ENCODE measurements at places on chromosomes 16 and 17. TPM values are rescaled to one million over a fixed set of nuclear protein-coding genes. Genes with fewer than 3 reads are reported as not detected.

- H3K4me3 ChIP-seq = no peak overlapping the region
- no peak for DNase-seq
- H3K27ac ChIP-seq = no peak overlapping the region
- peaks cover 4% of the 10 kb centered on the region for H3K36me3 ChIP-seq
These were observed 24.4 kb downstream of the UBE2O start for GRCh38 chr17:76428511-76428910.

DNA sequence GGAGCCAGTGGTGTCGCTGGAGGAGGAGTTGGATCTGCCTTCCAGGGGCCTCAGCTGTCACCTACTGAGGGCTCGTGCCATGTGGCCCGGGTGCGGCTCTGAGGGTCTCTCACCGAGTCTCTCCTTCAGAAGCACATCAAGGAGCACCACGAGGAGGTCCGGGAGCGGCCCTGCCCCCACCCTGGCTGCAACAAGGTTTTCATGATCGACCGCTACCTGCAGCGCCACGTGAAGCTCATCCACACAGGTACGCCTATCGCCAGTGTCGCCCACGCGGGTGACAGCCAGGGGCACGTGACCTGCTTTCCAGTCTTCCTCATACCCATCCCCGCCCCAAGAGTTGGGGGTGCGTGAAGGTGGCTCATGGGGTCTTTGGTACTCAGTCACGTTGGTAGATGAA is 12.5 kb downstream of the ZNF276 start:
- H3K36me3 ChIP-seq = peaks cover 50% of the 10 kb centered on the region
- no peak overlapping the region for H3K27ac ChIP-seq
- DNase-seq = no peak
- no peak overlapping the region for H3K4me3 ChIP-seq
- peaks cover 21% of the 10 kb centered on the region for H3K4me1 ChIP-seq

- H3K27ac ChIP-seq = peak overlapping the region; percentile 22
- DNase-seq = no peak
- peak overlapping the region; percentile 90 for H3K4me3 ChIP-seq
These were observed 1.5 kb downstream of the IST1 start for GRCh38 chr16:71896764-71897368.

- peaks cover 4% of the 10 kb centered on the region for H3K4me1 ChIP-seq
- H3K27me3 ChIP-seq = peaks cover 6% of the 10 kb centered on the region
These were observed 11.4 kb downstream of the CHST4 start for GRCh38 chr16:71537643-71538042.

DNA sequence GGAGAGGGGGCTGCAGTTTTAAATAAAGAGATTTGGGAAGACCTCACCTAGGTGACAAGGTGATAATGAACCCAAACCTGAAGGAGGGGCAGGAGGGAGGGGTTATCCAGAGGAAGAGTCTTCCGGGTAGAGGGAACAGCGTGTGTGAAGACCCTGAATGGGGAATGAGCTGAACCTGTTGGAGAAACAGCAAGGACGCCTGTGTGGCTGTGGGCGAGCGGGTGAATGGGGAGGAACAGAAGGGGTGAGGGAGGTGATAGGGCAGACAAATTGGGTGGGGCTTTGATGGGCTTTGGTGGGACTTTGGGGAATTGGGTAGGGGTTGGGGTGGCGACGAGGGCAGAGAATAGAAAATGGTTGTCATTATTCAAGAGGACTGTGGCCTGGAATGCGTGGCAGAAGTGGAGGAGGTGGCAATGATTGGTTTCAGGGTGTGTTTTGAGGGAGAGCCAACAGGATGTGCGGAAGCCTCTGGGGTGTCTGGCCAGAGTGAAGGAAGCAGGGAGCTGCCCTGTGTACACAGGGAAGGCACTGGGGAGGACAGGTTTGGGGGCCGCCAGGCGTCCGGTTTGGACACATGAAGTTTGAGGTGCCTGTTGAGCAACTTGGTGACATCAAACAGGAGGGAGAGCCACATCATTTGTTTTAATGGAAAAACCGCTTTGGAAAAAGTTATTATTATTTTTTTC is 48.7 kb downstream of the NKD1 start:
- no peaks in the 10 kb centered on the region for H3K4me1 ChIP-seq
- H3K27ac ChIP-seq = no peak overlapping the region
- no peaks in the 10 kb centered on the region for H3K36me3 ChIP-seq
- no peak for DNase-seq
- H3K27me3 ChIP-seq = no peaks in the 10 kb centered on the region

GRCh38 chr17:30336369-30337171 is 2.7 kb upstream of the TMIGD1 start:
- no peak overlapping the region for H3K27ac ChIP-seq
- peak; percentile 47 for DNase-seq
- H3K27me3 ChIP-seq = peaks cover 3% of the 10 kb centered on the region
- peaks cover 42% of the 10 kb centered on the region for H3K4me1 ChIP-seq

DNA sequence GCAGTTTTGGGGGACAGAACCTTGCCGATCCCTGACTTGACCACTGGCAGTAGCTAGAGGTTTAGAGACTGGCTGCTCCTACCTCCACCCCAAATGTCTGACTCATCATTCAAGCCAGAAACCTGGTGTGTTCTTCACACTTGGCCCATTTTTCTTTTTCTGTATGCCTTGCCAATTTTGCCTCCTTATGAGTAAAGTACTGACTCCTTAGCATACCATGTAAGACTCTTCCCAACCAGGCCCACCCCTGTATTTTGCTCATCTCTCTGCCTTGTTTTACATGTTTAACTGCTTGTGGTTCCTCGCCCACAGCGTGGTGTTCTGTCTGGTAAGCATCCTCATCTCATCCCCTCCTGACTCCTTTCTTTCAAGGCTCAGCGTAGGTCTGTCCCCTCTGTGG is 37.9 kb downstream of the NUP88 start:
- no peaks in the 10 kb centered on the region for H3K4me1 ChIP-seq
- H3K27me3 ChIP-seq = no peaks in the 10 kb centered on the region
- H3K27ac ChIP-seq = peak overlapping the region; percentile 31
- H3K4me3 ChIP-seq = no peak overlapping the region
- DNase-seq = no peak

- no peaks in the 10 kb centered on the region for H3K36me3 ChIP-seq
- H3K27ac ChIP-seq = no peak overlapping the region
- peaks cover 18% of the 10 kb centered on the region for H3K27me3 ChIP-seq
These were observed 49.8 kb upstream of the XYLT1 start for GRCh38 chr16:17520561-17520960.

DNA sequence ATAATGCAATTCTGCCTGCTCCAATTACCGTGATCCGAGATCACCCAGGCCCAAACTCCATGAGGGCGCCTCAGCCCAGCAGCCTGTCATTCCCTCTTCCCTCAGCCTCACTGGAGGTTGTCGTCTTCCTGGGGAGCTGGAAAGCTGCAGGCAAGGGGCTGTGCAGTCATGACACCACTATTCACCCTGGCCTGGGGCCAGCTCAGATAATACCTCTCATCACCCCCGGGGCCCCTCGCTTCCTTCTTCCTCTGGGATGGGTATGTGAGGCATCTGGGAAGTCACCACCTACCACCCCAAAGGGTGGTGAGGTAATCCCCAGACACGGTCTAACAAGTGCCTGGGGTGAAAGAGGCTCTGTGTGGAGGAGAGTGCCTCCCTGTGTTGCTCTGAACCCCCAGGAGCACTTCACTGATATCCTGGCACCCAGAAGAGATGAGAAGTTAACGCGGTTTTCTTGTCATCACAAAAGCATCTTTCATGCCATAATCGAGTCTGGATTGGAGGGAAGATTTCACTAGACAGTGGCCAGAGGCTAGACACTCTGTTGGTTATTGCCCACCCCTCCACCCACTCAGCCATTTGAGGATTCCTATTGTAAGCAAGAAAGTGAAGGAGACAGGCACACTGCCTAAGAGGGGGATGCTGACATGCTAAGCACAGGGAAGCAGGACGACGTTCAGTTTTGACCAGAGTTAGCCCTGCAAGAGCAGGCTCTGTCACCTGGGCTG is 18.4 kb downstream of the CFAP20 start:
- H3K27ac ChIP-seq = no peak overlapping the region
- H3K4me3 ChIP-seq = no peak overlapping the region
- peaks cover 19% of the 10 kb centered on the region for H3K36me3 ChIP-seq
- H3K4me1 ChIP-seq = peaks cover 2% of the 10 kb centered on the region

DNA sequence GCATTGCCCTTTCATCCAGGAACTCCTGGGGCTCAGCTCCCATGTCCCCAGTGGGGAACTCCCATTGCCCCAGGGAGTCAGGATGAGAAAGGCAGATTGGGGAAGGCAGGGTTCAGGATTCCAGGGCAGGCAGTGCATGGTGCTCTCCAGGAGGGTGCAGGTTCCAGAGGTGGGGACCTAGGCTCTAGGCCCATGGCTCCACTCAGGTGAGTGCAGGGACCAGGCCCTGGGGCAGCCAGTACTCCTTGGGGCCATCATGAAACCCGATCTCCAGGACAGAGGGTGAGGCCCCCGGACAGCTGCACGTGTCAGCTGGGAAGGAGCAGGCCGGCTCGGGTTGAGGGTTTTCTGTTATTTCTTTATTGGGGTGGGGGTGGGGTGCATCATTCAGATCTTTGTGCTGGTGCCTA is 1.3 kb upstream of the MTSS2 start:
- H3K27me3 ChIP-seq = peaks cover 25% of the 10 kb centered on the region
- no peak overlapping the region for H3K4me3 ChIP-seq
- DNase-seq = no peak
- no peaks in the 10 kb centered on the region for H3K36me3 ChIP-seq
- no peaks in the 10 kb centered on the region for H3K4me1 ChIP-seq
- H3K27ac ChIP-seq = no peak overlapping the region

DNA sequence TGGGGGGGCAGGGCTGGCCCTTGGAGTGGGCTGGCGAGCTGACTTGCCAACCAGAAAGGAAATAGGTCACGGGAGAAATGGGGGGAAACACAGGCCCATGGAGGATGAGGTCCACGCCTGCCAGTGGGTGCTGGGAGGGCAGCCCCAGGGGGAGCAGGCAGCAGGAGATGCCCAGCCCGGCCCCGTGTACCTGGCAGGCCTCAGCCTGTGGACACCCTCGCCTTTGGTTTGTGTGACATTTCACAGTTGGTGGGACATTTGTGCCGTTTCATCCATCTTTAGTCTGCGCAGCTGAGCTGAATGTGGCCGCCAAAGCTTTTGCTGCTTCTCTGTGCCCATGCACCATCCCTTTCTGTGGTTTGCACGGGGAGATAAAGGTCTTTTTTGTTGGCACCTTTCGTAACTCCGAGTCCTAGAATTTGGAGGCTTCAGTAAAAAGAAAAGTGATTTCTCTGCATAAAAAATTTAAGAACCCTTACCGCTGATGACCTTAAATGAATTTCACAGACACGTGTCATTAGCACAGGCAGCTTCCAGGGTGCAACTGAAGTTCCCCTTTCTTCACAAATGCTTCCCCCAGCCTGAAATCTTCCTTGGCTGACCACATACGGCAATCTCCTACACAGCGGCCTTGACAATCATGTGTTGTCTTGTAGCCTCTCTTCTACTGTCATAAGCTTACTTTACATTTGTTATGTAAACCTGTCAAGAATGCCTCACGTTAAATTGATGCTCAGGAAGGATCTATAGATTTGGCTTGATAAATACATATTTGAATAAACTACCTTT is 193.6 kb downstream of the RPTOR start:
- H3K36me3 ChIP-seq = peaks cover 50% of the 10 kb centered on the region
- H3K4me1 ChIP-seq = peaks cover 86% of the 10 kb centered on the region
- H3K27me3 ChIP-seq = no peaks in the 10 kb centered on the region
- peak overlapping the region; percentile 27 for H3K27ac ChIP-seq
- DNase-seq = no peak
- no peak overlapping the region for H3K4me3 ChIP-seq

DNA sequence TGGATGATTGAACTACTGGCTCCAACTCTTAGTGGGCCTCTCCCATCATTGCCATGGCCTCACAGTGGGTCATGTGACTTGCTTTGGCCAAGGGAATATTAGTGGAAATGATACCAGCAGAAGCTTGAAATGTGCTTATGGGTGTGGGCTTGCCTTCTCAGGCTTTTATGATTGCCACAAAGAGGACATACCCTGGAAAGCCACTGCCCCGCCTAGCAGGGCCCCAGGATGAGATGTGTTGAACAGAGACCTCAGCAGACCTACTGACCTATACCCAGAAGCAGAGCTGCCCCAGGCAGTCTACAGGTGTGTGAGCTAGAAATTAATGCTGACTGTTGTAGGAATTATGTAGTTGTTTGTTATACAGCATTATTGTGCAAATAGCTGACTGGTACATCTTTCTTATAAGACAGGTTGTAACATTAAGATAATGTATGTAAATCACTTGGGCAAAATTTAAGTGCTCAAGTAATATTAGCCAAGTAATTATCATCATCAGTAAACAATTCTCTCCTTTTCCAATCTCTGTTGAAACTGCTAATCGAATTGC is 67.8 kb upstream of the CDH5 start:
- peaks cover 2% of the 10 kb centered on the region for H3K27me3 ChIP-seq

DNA sequence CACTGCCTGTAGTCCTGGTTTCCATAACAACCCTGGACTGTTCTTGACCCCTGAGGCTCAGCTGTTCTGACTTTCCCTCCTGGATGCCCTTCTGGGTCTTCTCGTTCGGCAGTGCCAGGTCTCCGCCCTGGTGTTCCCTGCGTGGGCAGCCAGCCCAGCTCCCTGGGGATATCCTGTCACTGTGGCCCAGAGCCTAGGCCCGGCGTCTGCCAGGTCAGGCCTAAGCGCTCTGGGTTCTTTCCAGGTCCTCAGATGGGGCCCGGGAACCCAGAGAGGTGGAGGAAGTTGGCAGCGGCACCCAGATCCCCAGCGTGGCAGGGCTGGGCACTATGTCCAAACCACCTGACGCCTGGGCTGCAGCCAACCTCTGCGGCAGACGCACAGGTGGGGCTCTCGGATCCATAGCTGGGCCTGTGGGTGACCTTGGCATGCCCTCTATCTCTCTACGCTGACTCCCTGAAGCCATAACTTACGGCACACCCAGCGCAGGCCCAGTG is 12.5 kb upstream of the ATP2A3 start:
- no peak for DNase-seq
- H3K4me1 ChIP-seq = peaks cover 11% of the 10 kb centered on the region
- no peak overlapping the region for H3K4me3 ChIP-seq
- no peaks in the 10 kb centered on the region for H3K27me3 ChIP-seq

- no peaks in the 10 kb centered on the region for H3K27me3 ChIP-seq
- H3K4me1 ChIP-seq = peaks cover 85% of the 10 kb centered on the region
- H3K27ac ChIP-seq = peak overlapping the region; percentile 82
- peaks cover 80% of the 10 kb centered on the region for H3K36me3 ChIP-seq
- peak overlapping the region; percentile 41 for H3K4me3 ChIP-seq
- DNase-seq = peak; percentile 47
These were observed 47.6 kb downstream of the IL21R start for GRCh38 chr16:27449434-27450195.

- peak overlapping the region; percentile 49 for H3K27ac ChIP-seq
- H3K4me1 ChIP-seq = peaks cover 72% of the 10 kb centered on the region
- peak; percentile 73 for DNase-seq
- H3K4me3 ChIP-seq = peak overlapping the region; percentile 38
These were observed 6.8 kb upstream of the MEAK7 start for GRCh38 chr16:84511180-84511800.

- H3K36me3 ChIP-seq = no peaks in the 10 kb centered on the region
- DNase-seq = no peak
- H3K27me3 ChIP-seq = peaks cover 4% of the 10 kb centered on the region
- peaks cover 16% of the 10 kb centered on the region for H3K4me1 ChIP-seq
- peak overlapping the region; percentile 78 for H3K4me3 ChIP-seq
- H3K27ac ChIP-seq = peak overlapping the region; percentile 61
These were observed 18.3 kb upstream of the ADCY7 start for GRCh38 chr16:50247906-50248608.

GRCh38 chr16:9739301-9739700 is 442.9 kb downstream of the GRIN2A start:
- H3K4me3 ChIP-seq = no peak overlapping the region
- H3K36me3 ChIP-seq = no peaks in the 10 kb centered on the region
- DNase-seq = no peak
- no peaks in the 10 kb centered on the region for H3K27me3 ChIP-seq
- no peak overlapping the region for H3K27ac ChIP-seq

SEPTIN12 gene
- not detected for total RNA-seq

HOXB5 gene
- total RNA-seq = 0.10 TPM

SLC5A2 gene
- not detected for total RNA-seq

OR3A2 gene
- 0.24 TPM for total RNA-seq

CBFA2T3 gene
- total RNA-seq = not detected

Data from activated T-helper 1 cell treated with anti-CD3 and anti-CD28 coated beads, Interleukin-12 subunit alpha, Interleukin-12 subunit beta, Interleukin-2, Interleukin-4 antibody, amounts not matched to agents 30 ng/mL and 10 ng/mL and 1 ng/mL, durations not matched to agents 14 hours and 24 hours and 36 hours (primary cell).